A549 (cell line): ENCODE measurements at places on chromosomes 4 and X. TPM values are rescaled to one million over a fixed set of nuclear protein-coding genes. Genes with fewer than 3 reads are reported as not detected.

The ART3 gene
- polyA plus RNA-seq: not detected in 3 replicates

GRCh38 chrX:19544693-19545305, 29.5 kb upstream of the MAP3K15 start:
- peak; percentile 66 for DNase-seq

DNA sequence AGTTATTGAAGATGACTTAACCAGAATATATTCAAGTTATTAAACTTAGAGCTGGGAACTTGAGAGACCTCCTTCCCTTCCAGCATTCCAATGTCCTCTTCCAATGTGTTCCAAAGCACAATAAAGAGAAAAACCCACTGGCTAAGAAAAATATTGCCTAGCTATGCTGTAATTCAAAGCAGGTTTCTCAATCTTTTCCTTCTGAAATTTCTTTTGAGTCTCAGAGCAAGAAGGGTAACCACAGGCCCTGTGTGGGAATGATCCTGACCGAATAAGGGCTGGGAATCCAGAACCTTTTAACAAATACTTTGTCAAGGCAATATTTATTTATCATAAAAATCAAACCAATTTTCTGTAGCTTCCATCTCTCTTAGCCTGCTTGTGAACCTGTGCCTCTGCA, 150.7 kb upstream of the SFRP2 start:
- no peak for DNase-seq

DNA sequence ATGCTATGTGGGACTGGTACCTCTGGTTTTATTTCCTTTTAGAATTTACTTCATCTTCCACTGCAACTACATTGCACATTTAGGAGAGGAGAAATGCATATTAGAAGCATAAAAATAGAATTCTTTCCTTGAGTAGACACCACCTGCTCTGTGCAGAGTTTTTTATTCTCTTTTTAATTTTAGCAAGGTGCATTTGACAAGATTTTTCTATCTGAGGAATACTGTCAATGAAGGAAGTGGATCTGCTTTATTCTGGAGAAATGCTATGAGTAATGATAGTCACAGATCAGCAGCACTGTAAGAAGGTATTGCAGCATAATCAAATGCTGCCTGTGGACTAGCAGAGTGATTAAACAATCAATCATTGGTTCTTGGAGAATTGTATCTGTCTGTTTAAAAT, 1038.3 kb downstream of the RAPGEF2 start:
- DNase-seq: no peak

DNA sequence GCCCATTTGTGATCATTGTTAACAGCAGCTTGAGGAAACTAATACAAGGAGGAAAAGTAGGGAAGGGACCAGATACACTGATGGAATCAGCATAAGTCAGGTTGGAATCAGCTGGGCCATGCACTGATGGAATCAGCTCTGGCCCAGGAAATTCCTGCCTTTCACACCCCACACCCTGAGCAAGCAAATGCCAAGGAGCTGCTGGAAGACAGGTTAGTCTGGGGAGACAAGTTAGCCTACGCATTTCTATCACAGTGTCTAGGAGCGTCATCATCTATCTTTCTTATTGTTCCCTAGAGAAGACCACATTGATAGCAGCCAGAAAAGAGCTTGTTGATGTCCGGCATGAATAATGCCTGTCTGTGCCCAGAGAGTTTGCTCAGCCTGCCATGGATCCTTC, 16.2 kb upstream of the CEP135 start:
- DNase-seq: no peak

DNA sequence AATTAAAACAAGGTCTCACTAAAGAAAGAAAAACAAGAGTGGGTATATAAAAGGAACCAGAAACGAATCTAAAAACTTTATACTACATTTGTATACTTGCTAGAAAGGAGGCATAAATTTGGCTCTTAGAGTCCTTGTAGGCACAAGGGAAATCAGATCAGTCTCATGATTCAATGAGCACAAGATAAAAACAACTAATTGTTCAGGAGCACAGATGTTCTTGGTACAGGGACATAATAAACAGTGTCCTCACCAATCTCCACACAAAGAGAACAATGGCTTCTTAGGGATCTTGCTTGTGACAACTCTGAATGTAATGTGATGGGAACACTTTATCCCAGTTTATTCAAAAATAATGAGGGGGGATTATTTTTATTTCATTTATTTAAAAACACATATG, 28.3 kb downstream of the TMEM144 start:
- no peak for DNase-seq

DNA sequence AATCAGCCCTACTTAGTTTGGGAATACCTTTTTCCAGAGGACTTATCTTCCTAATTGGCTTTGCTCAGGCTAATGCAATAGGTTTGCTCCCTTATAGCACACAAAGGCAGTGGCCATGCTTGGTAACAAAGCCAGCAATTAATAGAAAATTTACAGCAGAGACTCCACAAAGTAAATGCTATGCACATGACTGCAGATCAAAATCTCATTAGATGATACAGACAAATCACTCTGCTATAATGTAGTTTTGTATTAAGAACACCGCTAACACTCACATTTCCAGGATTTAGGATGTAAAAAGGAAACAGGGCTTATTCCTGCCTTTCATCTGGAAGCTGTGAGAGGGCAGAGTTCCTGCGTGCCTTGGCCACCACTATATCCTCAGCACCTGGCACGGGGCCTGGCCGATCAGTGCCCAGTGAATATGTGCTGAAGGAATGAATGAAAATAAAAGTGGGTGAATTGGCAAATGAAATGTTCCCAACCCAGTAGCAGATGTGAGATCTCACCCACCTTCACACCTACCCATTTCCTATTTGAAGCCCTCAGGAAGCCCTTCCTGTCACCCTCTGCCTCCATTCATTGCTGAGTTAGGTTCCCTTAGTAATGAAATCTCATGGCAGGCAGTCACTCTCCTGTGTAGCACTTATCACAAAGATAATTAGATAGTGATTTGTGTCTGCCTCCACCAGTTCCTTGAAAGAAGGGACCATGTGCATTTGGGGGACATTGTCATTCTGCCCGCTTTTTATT, 5.1 kb downstream of the SEPTIN6 start:
- DNase-seq: no peak
